ENCODE measurements at places on chromosomes 16 and 17.

DNA sequence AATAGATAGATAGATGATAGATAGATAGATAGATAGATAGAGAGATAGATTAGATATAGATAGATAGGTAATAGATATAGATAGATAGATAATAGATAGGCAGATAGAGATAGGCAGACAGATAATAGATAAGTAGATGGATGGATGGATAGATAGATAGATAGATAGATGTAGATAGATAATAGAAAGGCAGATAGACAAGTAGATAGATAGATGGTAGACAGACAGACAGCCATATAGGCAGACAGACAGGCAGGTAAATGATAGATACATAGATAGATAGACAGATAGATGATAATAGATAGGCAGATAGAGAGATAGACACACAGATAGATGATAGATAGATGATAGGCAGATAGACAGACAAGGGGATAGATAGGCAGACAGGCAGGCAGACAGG is 191.4 kb upstream of the TNRC6C start:
- no peak for DNase-seq

DNA sequence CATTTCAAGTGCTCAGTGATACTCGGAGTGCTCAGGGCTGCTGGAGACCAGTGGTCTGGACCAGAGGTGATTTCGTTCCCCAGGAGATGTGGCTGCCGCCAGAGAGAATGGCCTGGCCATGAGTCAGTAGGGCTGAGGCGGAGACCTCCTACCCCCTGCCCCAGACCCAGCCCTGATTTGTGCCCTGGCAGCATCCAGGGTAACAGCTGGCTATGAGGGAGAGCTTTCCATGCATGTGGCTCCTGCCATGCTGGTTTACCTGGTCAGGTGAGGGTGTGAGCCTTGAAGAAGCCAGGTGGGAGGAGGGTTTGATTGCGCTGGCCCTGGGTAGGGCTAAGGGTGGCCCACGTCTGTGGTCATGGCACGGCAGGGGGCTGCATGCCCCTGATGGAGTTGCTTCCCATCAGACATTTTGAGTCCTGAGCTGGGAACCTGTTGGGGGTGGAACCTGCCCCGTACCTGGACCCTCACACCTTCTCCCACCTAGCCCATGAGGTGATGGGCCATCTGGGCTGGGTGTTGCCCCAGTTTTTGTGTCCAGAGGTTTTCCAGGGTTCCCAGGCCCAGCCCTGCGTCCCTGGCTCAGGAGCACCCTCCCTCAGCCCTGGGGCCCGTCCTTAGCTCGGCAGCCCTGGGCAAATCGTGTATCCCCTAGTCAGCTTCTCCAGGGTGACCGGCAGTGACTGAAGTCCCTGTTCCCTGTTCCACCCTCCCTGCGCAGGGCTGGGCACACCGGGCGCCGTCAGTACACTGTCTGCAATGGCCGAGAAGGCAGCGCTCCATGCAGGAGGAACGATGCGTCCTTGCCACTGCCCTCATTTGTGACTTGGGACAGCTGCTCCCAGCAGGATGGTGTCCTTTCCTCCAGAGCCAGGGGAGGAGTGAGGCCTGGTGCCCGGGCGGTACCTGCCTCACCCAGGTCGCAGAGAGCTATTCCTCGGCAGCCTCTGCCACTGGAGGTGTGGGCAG is 9.0 kb upstream of the CSNK1D start:
- DNase-seq, result no peak

DNA sequence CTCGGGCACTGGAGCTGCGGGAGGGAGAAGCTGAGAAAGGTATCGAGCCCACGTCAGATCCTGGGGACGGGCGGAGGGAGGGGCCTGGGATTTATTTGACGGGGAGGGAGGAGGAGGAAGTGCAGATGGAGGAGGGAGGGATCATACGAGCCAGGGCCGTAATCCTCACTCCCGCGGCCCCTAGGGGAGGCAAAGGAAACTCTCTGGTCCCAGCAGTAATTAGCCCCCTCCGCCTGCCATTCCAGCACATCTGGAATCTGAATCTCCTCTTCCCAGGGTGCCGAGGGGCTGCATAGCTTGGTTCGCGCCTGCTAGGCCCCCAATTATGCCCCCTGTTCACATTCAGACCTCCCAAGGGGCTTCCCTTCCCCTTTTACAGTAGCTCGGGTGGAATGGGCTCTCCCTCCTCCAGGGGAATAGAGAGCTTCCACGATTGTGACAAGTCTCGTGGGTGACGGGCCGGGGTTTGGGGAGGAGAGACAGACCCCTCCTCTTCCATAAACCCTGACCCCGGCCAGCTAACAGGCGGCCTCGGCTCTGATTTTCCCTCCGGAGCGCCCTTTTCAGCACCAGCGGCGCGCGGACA is at the start of gene SEZ6L2:
Gene SEZ6L2, minus strand, starts transcription at position 35 of the 586 bp plus-strand sequence. CDS start 531 bp downstream, outside the sequence.
- DNase-seq, result no peak

DNA sequence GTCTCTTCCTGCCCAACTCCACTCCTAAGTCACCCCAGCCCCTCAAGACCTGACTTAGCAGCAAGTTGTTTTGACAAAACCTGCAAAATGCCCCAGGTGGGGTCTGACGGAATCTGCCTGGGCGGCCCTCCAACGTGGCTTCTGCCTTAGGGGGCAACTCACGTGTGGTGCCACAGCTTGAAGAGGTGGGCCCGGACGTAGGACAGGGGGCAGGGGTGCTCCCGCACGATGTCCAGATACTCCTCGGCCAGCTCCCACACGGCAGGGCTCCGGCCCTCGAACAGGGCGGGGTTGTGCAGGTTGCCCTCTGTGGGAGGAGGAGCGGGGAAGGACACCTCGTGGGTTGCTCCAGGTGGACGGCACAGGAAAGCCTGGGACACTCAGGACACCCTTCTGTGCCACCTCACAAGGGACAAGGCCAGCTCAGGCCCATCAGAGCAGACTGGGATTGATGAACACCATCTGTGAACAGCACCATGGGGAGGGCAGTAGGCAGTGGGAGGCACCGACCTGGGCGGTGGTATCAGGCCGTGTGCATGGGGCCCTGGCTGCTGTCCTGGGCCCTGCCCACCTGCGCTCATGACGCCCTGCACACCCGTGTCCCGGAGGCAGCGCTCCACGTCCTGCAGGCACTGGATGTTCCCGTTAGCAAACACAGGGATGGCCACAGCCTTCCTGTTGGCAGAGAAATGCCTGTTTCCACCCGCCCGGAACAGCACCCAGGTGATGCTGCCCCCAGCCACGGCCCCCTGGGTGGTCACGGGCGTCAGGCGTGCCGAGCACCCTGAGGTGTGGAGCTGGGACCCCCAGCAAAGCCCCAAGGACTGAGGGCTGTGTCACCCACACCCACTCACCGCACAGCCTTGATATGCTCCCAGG is 4.3 kb downstream of the DUS1L start:
- no peak for DNase-seq

DNA sequence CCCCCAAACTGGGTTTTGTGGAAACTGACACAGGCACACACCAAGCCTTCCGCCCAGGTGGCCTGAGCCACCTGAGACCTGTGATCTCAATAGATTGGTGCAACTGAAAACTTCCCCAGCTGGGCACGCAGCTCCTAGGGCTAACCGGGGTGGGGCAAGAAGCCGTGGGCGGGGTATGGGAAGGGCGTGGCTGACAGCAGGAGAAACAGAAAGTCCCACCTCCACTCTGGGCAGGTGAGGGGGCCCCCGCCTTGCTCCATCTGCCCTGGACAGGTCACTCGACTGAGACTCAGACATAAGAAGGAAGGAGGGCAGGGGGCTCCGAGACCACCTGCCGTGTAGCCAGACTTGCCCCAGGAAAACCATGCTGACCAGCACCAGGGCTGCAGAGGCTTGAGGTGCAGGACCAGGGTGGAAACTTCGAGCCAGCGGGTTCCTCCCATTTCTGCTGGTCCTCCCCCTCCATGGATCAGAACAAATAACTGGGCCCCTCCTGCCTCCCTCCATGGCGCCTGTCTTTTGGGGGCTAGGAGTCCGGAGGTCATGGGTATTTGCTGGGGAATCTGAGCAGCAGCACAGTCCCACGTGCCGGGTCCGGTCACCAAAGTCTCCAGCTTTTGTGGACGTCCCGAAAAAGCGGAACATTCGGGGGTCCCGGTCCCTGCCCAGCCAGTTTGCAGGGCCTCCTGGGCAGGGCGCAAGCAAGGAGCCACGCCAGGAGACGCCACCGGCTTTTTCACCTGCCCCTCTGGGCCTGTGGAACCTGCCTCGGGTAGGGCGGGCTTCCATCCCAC is 1.3 kb downstream of the TIMP2 start:
- DNase-seq, result peak; percentile 67

- no peak for DNase-seq
Observed at GRCh38 chr17:76309461-76309860, 1.4 kb upstream of the QRICH2 start.

DNA sequence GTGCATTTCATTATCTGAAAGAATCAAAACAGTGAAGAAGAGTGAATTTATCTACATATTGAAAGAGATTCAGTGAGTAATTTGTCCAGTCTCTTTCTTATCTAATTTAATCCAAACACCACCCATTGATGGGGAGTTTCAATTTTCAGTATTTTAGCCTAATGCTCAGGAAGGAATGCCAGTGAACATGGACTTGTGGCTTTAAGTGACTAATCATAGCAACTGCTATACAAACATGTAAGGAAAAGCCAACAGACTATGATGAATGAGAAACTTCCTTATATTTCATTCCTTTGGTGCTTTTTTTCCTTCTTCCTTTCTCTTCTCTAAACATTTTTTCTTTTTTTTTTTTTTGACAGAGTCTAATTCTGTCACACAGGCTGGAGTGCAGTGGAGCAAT is 885.8 kb downstream of the KCNJ2 start:
- DNase-seq, result no peak

DNA sequence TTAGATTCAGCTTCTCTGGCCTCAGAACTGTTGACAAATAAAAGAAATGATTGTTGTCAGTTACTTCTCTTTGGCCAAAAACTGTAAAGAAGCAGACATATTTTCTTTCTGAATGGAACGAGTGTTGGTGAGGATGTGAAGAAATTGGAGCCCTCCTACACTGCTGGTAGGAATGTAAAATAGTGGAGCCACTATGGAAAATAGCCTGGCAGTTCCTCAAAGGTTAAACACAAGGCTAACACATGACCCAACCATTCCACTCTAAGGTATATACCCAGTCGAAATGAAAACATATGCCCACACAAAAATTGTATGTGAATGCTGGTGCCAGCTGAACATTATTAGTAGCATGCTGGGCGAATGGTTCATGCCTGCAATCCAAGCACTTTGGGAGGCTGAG is 14.2 kb upstream of the KRT24 start:
- no peak for DNase-seq

- no peak for DNase-seq
Observed at GRCh38 chr17:80529904-80530292, 14.7 kb upstream of the RPTOR start.

DNA sequence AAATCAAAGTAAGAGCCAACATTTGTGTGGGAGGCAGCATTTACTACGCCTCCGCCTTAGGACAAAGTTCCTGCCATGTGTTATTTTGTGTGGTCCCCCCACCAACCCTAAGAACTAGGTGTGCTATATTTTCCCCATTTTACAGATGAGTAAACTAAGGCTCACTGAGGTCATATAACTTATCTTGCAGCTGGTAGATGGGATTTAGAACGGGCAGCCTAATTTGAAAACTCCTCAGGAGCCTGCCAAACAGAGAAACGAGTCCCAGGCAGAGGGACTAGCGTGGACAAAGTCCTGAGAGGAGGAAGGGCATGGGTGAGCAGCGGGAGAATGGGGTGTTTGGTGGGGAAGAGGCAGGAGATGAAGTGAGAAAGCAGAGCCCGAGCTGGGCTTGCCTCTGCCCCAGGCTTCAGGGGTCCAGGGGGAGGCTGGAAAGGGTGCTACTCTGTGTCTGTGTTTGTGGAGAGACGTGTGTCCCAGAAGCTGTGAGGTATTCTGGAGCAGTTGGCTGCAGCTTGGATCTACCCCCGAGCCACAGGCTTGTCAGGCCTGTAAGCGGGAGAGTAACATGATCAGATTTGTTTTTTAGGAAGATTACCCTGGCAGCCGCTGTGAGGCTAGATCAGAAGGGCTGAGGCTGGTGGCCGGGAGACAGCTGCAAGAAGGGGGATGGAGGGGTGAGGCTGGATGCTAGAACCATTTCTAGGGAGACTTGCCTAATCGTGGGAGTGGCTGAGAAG is 5.0 kb downstream of the MLLT6 start:
- no peak for DNase-seq
